A549 (cell line): ENCODE measurements at places on chromosomes 12 and 14. TPM values are rescaled to one million over a fixed set of nuclear protein-coding genes. Genes with fewer than 3 reads are reported as not detected.

DNA sequence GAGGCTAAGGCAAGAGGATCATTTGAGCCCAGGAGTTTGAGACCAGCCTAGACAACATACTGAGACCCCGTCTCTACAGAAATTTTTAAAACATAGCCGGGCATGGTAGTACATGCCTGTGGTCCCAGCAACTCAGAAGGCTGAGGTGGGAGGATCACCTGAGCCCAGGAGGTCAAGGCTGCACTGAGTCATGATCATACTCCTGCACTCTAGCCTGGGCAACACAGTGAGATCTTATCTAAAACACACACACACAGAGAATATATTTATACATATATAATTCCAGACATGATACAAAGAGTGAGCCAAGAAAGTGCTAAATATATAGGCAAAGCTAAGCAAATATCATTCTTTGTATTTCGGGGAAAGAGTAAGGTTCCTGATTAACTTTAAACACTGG, 9.4 kb downstream of the ZFC3H1 start:
- no peak for DNase-seq

GRCh38 chr12:64545081-64545382, 65.3 kb upstream of the RASSF3 start:
- no peak for DNase-seq

DNA sequence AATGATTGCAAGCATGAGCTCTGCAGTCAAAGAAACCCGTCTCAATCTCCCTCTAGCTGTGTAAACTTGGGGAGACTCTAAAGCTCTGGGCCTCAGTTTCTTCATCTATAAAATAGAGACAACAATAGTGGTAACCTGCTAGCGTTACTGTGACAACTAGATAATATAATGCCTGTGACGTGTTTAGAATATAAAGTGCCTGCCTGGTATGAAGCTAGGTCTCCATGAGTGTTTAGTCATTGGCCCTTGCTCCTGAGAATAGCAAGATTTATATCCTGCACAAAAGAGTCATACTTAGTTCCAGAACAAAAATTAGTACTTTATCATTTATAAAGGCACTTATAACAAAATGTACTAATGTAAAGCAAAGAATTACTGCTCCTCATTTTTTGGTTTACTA, 8.8 kb upstream of the DCP1B start:
- no peak for DNase-seq

DNA sequence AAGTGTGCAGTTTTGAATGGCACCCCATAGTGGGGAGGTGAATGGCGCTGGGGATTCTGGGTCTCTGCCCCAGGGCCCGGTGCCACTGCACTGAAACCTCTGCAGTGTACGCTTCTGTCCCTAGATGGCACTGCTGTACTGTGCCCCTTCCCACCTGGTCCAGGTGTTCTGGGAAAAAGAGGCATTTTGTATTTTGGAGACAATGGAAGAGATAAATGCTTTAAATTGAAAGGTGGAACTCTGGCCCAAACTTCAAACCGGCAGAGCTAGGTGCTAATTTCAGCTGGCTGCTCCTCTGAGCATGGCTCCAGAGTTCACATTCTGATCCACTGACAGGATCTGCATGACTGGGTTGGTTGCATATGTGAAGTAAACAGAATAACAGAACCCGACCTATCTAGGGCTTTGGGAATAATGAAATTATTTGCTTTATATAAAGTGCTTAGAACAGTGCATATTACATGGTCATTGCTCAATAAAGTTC, 52.2 kb downstream of the KRT80 start:
- peak; percentile 90 for DNase-seq

DNA sequence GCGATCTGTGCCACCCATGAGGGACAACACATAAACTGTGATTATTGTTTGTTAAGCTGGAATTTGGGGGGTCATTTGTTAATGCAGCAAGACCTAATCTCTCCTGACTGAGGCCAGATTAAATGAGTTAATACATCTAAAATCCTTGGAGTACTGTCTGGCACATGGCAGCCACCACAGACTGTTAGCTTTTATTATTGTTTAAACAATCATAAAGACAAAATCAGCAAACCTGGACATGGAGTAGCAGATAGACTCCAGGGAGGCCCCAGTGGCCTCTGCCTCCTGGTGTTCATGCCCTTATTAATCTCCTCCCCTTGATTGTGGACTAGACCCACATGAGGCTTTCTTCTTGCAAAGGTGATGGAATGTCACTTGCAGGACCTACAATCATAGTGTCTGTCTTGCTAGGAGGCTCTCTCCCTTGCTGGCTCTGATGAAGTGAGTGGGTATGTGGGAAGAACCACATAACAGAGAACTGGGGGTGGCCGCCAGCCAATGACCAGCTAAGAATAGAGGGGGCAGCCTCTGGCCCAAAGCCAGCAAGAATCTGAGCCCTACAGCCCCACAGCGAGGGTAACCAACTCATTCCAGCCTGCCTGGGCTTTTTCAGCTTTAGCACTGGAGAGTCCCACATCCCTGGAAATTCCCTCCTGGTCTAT, 142.0 kb downstream of the SCARB1 start:
- DNase-seq, result no peak

DNA sequence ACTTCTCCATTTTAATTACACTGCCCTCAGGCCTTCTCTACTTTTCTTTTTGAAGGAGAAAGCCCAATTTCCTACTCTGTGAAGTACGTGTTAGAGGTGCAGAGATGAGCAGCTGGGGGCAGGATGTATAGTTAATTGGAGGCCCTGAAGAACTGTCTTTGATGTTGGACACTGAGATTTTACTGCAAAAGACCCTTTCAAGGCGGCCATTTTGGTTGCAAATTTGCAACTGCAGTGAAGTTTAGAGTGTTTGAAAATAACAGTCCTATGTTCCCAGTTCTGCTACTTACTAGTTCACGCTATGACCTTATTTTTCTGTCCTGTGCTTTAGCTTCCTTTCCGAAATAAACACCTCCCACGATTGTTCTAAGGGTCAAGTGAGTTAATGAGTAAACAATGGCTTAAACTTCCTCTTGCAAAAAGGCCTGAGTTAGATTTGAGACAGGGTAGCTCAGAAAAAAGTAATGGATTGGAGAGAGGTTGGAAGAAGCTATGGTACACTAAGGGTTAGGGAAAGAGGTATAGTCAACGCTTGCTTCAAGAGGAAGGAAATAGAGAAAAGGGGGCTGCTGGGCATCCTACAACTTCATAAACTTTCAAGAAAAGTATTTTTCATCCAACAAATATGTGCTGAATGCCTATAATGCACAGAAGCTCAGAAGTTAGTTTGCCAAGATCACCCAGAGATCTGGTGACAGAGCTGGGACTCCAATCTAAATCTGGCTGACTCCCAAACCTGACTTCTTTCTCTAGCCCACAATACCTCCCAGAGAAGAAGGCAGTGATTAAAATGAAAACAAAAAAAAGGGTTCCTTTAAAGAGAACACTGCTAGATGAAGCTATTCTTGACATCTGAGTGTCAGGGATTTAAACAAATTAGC, 26.4 kb upstream of the DICER1 start:
- no peak for DNase-seq

DNA sequence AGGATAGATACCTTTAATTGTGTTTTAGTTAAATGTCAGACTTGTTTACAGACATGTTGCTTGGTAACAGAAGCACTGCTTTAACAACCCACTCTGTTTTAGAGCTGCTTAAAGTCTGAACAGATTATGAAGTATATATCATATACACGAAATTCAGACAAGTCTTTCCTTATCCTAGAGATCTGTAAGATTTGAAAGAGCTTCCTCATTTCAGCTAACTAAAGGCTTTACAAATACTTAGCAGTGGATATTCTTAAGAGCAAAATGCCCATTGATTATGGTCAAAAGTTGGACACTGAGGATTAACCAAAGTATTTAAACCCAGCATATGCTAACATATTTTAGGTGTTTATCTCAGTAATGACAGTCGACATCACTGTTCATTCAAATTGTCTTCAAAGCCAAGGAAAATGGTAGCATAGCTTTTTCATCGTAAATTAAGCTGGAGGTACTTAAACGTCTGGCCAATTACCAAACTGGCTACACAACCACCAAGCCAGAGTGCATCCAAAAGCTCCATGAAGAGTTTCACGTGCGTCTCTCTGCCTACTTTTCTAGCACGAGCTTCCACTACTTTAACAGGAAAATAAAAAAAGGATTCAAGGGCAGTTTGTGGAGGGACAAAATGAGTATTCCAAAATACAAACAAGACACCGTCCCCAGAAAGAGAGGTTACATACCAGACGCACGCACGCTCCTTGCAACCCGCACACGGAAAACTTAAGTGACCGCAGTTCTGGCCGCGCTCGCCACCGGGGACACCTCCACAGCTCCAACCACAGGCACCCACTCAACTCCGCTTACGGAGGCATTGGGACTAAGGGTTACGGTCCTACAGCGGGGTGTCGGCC, 565 bp downstream of the CEP83 start:
- DNase-seq, result peak; percentile 13

GRCh38 chr12:116066381-116067230, 210.9 kb downstream of the MED13L start:
- peak; percentile 34 for DNase-seq

- no peak for DNase-seq
Measured at GRCh38 chr14:71730471-71730870, 201.8 kb upstream of the RGS6 start.

DNA sequence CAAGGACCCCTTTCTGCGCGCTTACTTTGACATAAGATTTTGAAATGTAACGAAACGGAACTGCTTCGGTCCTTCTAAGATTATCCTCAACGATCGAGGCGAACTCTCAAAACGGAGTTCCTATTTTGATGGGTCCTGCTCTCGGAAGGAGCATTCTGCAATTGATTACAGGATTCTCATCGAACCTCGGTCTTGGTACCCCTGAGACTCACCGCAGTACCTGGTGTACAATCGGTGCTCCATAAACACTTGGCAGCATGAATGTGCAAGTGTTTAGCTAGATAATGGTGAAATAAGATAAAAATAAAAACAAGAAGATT, 530 bp upstream of the NEMF start:
- no peak for DNase-seq

DNA sequence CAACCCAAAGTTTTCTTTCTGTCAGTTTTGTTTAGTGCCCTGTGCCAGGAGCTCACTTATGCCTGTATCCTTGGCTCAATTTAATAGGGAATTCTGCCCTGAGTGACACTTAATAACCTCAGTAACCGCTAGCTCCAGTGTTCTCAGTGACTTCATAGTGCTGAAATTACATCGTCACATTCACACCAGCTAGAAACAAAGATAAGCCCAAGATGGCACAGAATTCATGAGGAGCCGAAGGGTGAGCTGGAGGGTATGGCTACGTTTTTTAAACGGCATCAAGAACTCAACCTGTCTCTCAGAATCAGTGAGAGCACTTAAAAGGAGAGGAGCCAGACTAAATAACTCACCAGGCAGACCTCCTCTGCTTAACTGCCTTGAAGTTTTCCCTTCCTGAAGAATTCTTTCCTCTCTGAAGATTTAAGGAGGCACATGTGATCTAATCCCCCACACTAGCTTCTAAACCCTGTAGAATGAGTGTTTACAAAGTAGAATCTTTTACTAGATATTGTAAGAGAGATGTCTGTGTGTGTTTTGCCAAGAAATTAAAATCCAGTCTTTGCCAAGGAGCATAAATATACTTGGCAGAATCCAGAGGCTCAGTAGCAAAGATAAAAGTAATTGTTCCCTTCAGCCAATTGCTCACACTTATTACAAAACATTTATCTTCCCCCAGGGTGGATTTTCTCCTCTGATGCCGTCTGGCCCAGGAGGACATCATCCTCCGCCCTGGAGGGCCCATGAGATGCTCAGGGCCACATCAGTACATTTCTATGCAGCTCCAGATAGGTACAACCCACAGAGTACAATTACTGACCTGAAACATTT, 37.3 kb downstream of the PTGER2 start:
- no peak for DNase-seq

DNA sequence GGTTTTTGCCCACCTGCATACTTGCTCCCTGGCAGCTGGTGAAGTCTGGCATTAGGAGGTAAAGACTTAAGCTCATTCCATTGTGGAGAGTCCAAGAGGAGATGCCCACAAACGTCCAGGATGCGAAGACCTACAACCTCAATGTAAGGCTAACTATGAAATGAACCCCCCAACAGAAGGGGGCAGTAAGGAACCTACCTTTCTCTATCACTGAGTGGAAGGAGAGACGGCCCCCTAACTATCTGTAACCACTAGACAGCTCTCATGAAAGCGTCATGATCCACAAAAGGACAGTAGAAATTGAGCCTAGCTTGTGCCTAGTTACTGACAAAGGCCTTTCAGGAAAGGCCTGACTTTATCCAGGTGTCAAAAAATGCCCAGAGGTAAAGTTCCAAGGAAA, 55.3 kb downstream of the ZFYVE21 start:
- no peak for DNase-seq

GRCh38 chr12:123367511-123367910, 2.9 kb upstream of the SBNO1 start:
- DNase-seq, result peak; percentile 36

- DNase-seq, result no peak
Measured at GRCh38 chr12:104722601-104723534, 235.2 kb downstream of the SLC41A2 start.

- no peak for DNase-seq
Measured at GRCh38 chr14:55332654-55333570, 61.7 kb downstream of the FBXO34 start.

DNA sequence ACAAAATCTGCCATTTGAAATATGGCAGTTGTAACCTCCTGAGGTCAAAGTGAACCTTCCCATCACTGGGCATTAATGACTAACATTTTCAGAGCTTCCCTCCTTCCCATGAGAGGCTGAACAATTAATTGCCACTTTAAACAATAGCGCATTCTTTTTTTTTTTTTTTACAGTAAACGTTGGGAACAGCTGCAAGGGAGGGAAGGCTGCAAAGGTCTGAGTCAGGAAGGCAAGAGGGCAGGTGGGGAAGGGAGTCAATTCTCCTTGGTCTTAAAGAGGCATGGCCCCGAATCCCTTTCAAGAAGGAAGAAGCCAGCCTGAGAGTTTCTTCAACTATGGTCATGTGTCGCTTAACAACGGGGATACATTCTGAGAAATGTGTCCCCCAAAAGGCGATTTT, 41.0 kb upstream of the PLEKHG3 start:
- no peak for DNase-seq

Gene TEP1
- polyA plus RNA-seq, result 6.8 to 8.0 TPM (median 7.4 TPM) in 3 replicates

Gene PIWIL1
- polyA plus RNA-seq, result not detected in 3 replicates

Gene RFX4
- polyA plus RNA-seq, result not detected in 3 replicates

Gene HOTAIR
- 0.35 to 0.71 TPM (median 0.71 TPM) in 3 replicates for polyA plus RNA-seq

Gene MORN3
- 0.17 to 0.28 TPM (median 0.26 TPM) in 3 replicates for polyA plus RNA-seq

Gene LALBA
- polyA plus RNA-seq, result not detected in 3 replicates

Gene DIABLO
- 74.9 to 78.5 TPM (median 75.2 TPM) in 3 replicates for polyA plus RNA-seq

Gene HOXC10
- polyA plus RNA-seq, result 2.1 to 4.3 TPM (median 3.2 TPM) in 3 replicates
